AG10803 (cell line): ENCODE measurements at places on chromosomes 16 and 17.

DNA sequence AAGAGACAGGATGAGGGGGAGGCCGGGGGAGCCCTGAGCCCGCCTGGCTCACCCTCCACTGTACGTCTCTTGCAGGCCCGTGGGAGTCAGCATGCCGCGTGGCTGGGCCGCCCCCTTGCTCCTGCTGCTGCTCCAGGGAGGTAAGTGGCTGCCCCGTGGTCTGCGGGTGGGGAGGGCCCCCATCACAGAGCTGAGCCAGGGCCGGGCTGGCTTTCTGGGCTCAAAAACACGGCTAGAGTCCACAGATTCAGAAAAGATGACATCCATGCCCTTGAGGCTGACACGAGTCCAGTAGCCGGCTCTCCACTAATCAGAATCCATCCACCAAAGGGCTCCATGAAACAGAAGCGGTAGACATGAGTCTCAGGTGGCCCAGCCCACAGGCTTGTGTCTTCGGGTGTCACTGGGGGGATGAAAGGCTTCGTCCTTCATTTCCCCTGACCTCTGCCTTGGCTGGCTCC, 28.0 kb downstream of the IL21R start:
- DNase-seq: no peak

- no peak for DNase-seq
These were observed 1.2 kb downstream of the TRPV3 start for GRCh38 chr17:3556239-3556915.

DNA sequence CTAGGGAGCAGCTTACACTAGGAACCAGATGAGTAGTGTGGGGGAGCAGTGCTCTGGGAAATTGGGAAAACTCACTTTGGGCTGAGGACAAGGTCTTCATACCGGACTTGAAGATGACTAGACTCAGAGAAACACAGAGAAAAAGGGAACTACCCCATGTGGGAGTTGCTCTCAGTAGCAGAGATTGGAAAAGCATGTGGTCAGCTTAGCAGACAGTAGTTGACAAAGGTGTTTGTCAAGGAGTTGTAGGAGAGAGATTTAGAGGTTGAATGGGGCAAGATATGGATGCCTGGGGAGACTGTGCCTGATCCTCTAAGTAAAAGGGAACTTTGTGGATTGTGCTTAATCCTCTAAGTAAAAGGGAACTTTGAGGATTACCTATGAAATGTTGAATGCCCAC, 194.5 kb upstream of the COX10 start:
- no peak for DNase-seq

- DNase-seq: no peak
These were observed 48.2 kb upstream of the MGAT5B start for GRCh38 chr17:76820039-76820438.

DNA sequence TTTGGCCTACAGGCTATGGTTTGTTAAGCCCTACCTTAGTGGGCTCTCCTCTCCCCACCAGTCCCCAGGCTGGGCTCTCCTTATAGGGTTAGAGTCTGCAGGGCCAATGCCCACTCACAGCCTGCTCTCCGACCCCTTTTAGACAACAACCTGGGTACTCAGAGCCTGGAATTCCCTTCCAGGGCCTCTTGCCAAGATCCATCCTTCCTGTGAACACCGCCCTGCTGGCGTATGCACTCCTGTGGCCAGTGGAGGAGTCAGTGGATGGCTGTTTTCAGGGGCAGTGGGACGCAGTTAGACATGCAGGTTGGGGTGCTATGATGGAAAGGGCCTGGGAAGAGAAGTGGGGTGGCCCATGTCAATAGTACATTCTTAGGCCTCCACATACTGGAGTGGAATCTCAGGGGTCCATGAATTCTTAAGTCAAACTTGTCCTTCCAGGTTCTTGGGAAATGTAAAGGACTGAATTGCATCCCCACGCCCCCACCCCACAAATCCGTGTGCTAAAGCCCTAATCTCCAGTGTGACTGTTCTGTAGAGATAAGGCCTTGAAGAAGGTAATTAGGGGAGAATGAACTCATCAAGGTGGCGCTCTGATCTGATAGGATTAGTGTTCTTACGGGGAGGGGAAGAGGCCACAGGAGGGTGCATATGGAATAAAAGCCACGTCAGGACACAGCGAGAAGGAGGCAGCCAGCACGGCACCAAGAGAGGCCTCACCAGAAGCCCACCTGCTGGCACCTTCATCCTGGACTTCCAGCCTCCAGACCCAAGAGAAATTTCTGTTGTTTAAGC, 81.6 kb upstream of the CACNG5 start:
- no peak for DNase-seq

DNA sequence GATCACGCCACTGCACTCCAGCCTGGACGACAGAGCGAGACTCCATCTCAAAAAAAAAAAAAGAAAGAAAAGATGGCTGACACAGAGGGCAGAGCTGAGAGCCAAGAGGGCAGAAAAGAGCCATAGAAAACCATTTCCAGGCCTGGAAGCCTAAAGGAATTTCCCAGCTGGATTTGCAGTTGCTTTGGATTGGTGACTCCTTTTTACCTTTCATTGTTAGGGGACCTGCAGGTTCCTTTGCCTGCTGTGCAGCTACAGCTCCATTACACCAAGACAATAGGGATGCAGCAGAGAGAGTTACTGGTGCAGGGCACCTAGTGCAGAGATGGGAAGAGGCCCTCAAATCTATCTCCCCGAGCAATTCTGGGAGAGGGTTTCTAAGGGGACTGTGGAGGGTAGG, 18.4 kb downstream of the ZNF668 start:
- no peak for DNase-seq

- peak; percentile 91 for DNase-seq
These were observed 49.0 kb upstream of the CHMP6 start for GRCh38 chr17:80942423-80943345.

GRCh38 chr17:63189930-63190329, 223.9 kb downstream of the TANC2 start:
- DNase-seq: no peak

GRCh38 chr17:53721101-53721500, 101.6 kb upstream of the KIF2B start:
- no peak for DNase-seq

DNA sequence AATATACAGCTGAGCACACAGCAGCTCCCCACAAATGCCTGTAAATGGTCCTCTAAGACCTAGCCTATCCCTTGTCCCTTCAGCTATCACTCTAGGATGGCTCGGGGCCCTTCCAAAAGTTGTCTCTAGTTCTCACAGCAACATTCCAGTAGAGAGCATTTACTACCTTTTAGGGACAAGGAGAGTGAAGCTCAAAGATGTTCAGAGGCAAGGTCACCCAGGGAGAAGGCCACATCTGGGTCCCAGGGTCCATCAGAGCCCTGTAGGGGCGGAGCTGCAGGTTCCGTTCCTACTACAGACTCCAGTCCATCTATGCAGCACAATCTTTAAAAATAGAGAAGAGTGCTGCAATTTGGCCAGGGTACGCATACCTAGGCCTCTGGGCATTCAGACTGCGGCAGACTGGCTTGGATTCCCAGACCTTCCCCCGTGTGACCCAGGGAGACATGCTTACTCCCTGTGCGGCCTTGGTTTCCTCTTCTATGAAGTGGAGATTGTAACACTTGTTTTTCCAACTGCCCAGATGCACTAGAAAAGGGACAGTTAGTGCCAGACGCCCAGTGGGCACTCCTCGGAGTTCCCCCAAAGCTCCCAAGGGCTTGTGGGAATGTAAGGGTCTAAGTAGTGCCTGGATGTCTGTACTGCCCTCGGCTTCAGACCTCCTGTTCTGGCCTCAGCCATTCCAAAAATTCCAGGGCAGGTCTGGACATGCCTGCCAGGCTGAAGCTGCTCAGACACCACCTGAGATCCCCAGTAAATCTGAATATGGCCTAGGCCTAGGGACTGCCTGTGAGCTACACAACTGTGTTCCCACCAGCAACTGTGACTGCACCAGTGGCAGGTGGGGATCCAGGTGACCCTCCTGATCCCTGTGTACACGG, 2.5 kb downstream of the SLC12A4 start:
- peak; percentile 46 for DNase-seq
